ENCODE measurements at places on chromosomes 4 and X. TPM values are rescaled to one million over a fixed set of nuclear protein-coding genes. Genes with fewer than 3 reads are reported as not detected.

DNA sequence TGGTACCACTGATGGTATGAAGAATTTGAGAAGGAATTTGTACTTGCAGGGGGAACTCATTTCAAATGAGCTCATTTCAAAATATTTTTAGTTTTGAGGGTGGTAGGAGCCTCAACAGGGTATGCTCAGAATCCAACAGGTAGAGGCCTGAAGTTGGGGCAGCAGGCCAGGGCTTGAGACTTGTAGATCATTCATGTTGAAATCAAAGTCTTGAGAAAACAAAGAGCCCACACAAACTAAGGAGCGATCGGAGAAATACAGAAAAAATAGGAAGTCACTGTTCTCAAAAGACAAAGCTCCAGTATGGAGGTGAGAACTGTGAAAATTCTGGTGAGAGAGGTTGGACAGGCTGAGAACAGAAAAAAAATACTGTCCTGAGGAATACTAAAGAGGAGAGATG is 979 bp upstream of the SLC9A6 start:
- no peak for DNase-seq

DNA sequence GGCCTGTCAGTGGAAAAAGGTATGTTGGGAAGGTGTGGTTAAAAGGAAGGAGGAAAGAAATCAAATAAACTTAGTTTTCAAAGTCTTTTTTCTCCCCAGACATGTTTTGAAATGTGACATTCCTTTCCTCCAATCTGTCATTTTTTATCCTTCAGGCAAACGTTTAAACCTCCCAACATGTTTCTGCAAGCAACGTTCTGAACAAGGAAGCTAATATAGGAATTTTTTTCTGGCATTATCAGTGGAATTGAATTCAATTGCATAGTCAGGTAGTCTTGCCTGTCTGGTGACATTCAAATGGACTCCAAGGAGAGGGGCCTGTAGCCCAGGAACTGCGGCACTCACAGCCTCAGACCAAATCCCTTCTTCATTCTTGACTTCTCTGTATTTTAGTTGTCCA is 30.0 kb upstream of the RASSF6 start:
- DNase-seq, result no peak

GRCh38 chr4:71212216-71212615 is 126.6 kb upstream of the SLC4A4 start:
- DNase-seq, result no peak

DNA sequence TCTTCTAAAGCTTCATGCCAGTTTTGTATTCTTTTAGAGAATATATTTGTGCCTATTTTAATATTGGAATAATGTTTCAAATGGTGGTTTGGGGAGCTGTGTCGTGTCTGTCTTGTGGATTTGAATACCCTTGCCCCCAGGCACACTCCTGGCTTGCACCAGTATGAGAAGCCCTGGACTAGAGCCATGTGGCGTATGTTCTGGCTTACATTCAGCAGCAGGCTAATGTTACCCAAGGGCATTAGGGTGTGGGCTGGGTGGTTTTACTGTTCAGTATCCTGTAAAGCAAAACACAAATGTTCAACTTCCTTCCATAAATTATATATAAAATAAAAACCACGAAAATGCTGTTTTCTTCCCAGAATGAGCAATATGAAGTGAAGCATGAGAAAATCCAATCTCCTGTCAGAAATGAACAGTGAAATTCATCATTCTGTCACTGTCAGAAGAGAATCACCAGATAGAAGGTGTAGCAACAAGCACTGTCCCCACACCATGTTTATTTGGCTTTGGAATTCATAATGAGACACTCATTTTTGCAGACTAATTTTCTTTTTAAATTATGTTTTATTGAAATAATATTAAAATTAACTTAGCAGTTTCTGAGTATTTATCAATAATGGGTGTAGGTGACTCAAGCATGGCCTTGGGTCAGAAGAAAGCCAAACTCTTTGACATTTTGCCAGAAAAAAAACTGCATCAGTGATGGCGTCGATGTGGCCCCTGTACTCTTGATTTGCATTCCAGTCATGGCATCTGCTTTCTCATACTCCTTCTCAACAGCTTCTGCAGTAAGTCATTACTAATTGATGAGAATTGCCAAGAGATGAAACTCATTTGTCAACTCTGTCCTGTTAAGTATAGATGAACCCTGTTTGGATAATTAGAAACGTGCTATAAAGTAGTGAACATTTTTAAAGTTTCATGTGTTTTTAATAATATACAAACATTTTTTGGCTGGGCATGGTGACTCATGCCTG is 43.8 kb downstream of the WWC2 start:
- DNase-seq, result peak; percentile 67

GRCh38 chr4:71974681-71975080 is 57.1 kb upstream of the NPFFR2 start:
- DNase-seq, result no peak

- no peak for DNase-seq
These were observed at the start of gene TMPRSS11B for GRCh38 chr4:68245594-68245993. Gene TMPRSS11B (minus strand): TSS chr4:68245694. CDS start chr4:68245558, 136 bp downstream.

DNA sequence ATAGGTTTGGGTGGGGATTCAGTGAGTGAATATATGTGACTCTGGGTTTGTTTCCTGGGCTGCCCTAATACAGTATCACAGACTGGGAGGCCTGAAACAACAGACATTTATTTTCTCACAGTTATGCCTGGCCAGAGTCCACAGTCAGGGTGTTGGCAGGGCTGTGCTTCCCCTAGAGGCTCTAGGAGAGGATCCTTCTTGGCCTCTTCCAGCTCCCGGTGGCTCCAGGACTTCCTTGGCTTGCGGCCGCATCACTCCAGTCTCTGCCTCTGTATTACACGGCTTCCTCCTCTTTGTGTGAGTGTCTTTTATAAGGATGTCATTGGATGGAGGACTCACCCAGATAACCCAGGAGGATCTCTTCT is 5.2 kb upstream of the JAKMIP1 start:
- no peak for DNase-seq

DNA sequence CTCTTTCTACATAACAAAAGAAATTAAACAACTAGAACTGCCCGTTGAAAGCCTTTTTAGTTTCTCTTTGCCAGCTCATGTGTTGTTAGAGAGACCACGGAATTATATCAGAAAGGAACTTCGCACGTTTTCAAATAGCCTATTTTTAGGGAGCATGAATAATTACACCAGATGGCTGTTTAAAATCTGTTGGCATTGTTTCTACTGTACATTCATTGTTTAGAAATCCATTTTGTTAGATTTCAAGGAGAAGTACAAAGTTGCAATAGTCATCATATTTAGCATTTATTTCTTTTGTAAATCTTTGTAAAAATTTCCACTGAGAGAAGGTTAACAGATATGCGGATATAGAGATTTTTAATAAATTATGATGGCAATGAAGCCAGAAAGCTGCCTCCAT is 403.0 kb upstream of the HS3ST1 start:
- DNase-seq, result no peak

DNA sequence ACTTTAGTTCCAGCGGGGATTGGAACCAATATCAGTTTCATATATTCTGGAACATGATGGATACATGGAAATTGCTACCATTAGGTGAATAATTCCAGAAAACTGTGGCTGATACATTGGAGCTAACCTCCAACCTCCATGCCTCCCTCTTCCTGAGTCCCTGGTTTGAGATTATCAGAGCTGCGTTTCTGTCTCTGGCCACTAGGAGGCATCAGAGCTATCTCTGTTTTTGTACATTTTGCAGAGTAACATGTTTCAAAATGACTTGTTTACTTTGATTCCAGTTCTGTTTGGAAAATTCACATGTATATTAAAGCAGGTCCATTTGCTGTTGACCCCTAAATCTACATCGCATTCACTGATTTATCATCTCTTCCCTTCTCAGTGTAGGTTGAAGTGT is 2.4 kb upstream of the RAB40AL start:
- no peak for DNase-seq

- no peak for DNase-seq
These were observed 98.5 kb downstream of the ADGRA3 start for GRCh38 chr4:22417408-22417807.

GRCh38 chr4:17260166-17260907 is 251.6 kb downstream of the QDPR start:
- DNase-seq, result no peak

DNA sequence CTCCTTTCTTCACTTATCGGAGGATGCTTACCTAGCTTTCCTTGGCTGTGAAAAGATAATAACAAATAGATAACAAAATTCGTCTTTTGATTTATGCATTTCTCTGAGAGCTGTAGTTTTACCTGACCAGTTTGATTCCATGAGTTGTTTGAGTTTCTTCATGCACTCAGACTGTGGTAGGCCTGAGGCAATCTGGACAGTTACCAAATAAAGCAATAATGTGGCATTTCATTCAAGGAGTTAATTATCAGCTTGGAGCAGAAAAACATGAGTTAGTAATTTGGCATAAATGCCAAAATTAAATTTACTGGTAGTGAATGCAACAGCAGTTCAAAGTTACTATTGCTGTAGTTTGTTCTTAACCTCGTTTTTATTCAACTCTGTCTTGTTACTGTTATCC is 53.5 kb downstream of the FABP2 start:
- DNase-seq, result no peak

The NXF2B gene
- not detected for total RNA-seq

The ANKRD50 gene
- 4.9 TPM for total RNA-seq

The UPF3B gene
- 10.5 TPM for total RNA-seq

The PDGFRA gene
- total RNA-seq, result 23.4 TPM

The HSFX3 gene
- total RNA-seq, result 0.67 TPM

The FGFBP2 gene
- 0.37 TPM for total RNA-seq

The TMEM156 gene
- 0.15 TPM for total RNA-seq

The LAMTOR3 gene
- total RNA-seq, result 21.7 TPM

Data from psoas muscle (tissue), 8 donors.